NCI-H1436 (cell line): ENCODE measurements at places on chromosomes 12 and 14.
A peak's percentile ranks its signal among the peaks of the same experiment; 100 is the strongest.

DNA sequence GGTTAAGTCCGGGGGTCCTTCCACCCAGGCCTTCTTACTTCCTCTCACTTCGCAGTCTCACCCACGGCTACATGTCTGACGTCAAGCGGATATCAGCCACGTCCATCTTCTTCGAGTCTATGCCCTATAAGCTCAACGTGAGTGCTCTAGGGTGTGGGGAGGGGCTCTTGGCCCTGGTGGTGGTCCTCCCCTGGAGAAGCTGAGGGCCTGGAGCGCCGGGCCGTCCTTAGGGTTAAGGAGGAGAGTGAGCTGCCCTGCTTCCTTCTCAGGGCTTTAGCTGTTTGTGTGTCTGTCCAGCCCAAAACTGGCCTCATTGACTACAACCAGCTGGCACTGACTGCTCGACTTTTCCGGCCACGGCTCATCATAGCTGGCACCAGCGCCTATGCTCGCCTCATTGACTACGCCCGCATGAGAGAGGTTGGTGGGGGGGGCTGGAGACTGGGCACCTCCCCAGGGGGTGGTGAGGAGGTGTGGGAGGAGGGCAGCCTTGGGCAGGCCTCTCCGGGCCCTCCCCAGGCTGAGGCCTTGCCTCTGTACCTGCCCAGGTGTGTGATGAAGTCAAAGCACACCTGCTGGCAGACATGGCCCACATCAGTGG, 2.7 kb downstream of the SHMT2 start:
- DNase-seq = no peak

DNA sequence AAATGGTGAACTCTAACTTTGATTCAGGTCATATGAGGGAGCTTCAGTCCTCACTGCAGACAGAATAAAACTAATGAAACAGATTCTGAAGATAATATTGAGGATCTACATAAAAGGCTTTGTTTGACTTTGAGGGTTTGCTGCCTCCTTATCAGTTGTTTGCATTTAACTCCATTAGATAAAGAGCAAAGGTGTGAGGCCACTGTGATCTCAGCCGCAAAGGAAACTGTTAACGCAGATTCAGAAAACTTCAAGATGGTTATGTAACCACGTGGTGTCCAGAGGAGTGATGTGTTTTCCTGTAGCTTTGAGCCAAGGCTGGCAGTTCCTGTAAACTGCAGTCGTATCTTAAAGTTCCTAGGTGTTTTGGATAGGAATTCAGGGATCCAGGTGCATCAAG, 67.8 kb downstream of the METTL25 start:
- DNase-seq = no peak

DNA sequence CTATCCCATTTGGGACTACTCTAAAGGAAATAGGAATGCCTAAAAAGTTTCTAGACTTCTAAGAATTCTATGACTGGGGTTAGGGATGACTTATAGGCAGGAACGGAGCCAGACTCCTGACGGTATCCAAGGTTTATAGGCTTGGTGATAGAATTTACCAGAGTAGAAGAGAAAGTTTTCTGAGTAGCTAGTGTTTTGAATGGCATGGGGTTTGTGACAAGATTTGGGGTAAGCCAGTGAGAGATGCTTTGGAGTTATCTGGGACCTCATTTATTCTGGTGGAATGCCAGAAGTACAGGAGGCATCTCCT, 444.6 kb downstream of the RAD51B start:
- DNase-seq = no peak

GRCh38 chr12:53122961-53123468, 19.7 kb downstream of the SOAT2 start:
- DNase-seq = no peak

DNA sequence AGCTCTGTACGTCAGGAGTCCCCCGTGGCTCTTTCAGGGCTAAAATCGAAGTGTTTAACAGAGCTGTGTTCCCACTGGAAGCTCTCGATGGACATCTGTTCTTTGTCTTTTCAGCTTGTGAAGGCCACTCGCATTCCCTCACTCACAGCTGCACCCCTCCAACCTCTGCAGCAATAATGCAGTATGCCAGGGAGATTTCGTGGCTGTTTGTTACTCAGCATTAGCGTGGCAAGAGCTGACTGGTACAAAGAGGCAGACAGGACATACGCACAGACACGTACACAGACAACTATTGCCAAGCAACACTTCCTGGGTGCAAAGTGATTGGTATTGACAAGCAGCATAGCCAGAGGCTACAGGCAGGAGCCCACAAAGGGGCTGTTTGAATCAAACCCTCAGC, 11.8 kb upstream of the FBXO21 start:
- no peak for DNase-seq

GRCh38 chr12:3292677-3293412, 198.2 kb upstream of the PRMT8 start:
- DNase-seq = no peak

DNA sequence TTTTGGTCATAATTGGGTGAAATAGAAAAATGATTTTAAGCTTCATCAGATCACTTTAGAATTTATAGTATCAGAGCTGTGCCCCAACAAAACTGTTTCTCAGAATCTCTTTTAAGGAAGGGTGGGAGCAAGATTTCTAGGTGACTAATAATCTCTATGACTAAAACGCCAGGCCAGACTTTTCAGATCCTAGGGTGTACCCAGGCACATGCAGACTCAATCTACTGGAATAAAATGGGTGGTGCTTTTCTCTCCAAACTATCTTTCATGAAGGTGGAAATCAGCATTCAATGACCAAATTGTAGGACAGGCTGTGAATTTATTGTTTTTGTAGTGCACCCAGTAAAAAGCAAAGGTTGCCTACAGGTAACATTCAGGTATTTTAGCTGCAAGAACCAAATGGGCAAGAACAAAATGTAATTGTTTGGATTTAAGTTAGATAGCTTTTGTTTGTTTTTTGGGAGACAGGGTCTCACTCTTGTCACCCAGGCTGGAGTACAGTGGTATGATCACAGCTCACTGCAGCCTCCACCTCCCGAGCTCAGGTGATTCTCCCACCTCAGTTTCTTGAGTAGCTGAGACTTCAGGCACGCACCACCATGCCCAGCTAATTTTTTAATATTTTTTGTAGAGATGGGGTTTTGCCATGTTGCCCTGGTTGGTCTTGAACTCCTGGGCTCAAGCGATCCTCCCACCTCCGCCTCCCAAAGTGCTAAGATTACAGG, 49.5 kb downstream of the PPP2R5C start:
- DNase-seq = no peak

DNA sequence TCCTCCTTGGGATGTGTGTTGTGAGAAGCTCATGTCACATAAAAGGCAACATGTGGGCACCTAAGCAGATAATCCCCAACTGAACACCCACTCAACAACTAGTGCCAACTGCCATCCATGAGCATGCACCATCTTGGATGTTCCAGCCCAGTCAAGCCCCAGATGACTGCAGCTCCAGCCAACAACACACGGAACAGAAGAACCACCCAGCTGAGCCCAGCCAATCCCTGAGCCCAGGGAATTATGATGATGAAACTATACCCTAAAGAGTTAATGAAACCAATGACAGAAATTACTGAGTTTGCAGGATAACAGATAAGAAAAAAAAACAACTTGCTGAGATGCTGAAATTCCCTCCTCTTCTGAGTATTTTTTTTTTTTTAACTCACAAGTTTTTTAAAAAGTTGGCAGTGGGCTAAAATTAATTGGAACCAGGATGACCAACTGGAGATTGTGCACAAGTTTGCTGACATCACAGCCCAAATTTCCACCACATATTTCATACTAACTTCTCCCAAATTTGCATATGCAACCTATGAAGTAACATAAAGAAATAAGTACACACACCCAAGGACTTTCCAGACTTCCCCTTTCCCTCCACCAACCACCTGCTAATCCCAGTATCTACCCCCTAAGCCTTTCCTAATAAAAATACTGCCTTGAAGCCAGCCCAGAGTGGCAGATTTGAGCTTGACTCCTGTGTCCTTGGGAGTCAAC, 124.5 kb downstream of the KSR2 start:
- no peak for DNase-seq

DNA sequence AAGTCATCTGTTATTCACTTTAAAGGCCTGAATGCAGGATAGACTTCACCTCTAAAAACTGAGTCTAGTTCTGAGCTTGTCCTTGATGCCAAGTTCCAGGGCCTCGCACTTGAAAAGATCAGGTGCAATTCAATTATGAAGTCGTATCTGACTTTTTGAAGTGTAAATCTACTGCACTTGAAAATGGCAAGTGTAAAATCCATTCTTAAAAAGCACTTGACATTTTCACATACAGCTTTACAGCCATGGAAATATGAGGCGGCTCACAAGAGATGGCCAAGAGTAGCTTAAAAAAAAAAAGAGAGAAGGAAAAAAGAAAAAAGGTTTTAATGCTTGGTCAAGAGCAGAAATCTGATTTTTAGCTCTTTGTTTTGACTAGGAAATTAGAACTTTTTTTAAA, 172.5 kb downstream of the GXYLT1 start:
- DNase-seq = no peak

DNA sequence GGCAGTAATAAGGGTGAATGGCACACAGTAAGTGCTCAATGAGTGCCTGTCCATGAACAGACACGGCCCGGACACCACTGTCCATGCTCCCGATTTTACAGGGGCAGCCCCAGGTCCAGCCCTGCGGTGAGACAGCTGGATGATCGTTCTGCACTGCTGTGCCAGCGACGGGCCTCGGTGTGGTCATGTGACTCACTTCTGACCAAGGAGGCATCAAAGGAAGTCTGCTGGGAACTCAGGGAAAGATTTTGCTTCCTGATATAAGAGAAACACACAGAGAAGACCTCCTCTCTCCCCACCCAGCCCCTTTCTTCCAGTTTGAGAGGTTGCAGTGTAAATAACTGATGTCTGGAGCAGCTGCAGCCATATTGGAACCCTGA, 126.6 kb downstream of the SCARB1 start:
- no peak for DNase-seq

- DNase-seq = no peak
These were observed 68.9 kb upstream of the NCOR2 start for GRCh38 chr12:124636138-124636978.

GRCh38 chr12:123474485-123475245, 16.7 kb downstream of the SNRNP35 start:
- DNase-seq = no peak

- no peak for DNase-seq
These were observed 40.9 kb upstream of the PLEKHA5 start for GRCh38 chr12:19088606-19089005.

DNA sequence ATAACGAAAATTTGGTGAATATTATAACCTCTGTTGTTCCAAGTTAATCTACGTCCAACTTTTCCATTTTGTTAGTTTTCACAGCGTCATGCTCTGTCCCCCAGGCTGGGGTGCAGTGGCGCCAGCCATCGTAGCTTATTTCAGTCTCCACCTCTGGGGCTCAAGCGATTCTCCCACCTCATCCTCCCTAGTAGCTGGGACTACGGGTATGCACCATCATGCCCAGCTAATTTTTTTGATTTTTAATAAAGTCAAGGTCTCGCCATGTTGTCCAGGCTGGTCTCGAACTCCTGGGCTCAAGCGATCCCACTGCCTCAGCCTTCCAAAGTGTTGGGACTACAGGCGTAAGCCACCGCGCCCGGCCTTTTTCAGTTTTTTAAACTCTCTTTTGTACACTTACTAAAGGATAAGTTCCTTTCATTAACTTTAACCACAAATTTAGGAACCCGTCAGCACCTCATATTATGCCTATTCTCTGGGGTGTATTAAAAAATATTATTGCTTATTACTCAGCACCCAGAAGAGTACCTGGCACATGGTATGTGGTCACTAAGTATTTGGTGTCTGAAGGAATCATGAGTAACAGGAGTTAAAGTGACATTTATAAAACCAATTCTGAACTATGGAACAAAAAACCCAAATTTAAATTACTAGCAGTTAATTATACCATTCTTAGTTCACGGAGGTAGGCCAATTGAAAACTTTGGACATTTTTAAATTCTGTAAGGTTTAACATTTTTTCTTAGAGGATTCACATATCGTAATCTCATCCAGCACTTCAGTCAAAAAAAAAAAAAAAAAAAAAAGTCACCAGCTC, 925 bp upstream of the MIPOL1 start:
- DNase-seq = no peak

- DNase-seq = no peak
These were observed 18.6 kb downstream of the MYRFL start for GRCh38 chr12:69843608-69844007.

DNA sequence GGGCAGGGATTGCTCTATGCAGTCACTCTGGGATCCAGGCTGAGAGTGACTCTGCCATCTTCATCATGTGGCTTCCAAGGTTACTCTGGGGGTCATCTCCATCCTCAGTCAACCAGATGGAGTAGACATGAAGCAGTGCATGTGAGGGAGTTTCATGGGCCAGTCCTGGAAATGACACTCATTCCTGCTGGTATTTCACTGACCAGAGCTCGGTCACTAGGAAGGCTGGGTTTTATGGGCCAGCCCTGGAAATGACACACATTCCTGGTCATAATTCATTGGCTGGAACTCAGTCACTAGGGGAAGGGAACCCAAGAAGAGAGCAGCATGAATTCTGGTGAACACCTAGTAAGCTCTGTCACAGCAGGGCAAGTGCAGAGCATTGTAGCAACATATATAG, 144.7 kb downstream of the SMOC1 start:
- no peak for DNase-seq

GRCh38 chr12:77025782-77026314, 39.5 kb downstream of the E2F7 start:
- DNase-seq = no peak

- no peak for DNase-seq
These were observed 174.0 kb downstream of the ITPR2 start for GRCh38 chr12:26658991-26659390.

- DNase-seq = peak; percentile 70
These were observed 93.9 kb downstream of the KSR2 start for GRCh38 chr12:117874842-117875434.

DNA sequence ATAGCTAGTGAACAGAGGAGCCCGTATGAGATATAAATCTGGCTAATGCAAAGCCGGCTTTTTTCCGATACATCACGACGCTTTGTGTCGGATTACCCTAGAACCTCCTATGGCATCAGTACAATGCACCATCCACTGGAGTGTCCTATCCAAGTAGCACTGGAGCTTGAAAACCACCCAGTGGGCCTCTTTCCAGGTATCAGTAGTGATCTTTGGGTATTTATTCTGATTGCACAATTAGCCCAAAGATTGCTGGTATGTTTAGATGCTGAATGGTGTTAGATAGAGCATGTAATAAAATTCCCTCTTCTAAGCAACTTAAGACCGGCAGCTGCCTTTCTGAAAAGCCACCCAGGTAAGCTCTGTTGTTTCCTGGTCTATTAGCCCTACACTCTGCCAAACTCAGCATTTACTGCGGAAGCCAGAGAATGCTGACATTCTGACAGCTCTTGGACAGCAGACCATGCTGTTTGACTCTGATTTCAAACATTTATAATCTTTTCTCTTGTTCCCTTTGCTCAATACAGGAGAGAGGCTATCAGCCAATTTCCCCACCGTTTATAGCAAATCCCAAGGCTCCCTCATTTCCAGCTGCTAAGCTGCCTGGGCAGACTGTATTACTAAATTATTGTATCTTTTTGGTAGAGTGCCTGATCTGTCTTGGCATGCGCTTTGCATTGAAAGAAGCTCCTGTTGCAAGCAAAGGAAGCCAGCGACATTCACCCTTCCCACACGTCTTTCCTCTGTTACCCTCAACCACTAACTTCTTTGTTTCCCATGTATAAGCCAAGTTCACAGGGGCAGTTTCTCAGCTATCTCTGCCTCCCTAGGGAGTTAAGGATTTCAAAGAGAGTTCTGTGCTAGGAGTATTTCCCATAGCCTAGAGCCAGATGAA, 388.3 kb upstream of the GARIN6 start:
- no peak for DNase-seq

- DNase-seq = no peak
These were observed 3.4 kb downstream of the PHC1 start for GRCh38 chr12:8917751-8918150.
